ENCODE measurements at places on chromosomes 12 and 14. TPM values are rescaled to one million over a fixed set of nuclear protein-coding genes. Genes with fewer than 3 reads are reported as not detected.

DNA sequence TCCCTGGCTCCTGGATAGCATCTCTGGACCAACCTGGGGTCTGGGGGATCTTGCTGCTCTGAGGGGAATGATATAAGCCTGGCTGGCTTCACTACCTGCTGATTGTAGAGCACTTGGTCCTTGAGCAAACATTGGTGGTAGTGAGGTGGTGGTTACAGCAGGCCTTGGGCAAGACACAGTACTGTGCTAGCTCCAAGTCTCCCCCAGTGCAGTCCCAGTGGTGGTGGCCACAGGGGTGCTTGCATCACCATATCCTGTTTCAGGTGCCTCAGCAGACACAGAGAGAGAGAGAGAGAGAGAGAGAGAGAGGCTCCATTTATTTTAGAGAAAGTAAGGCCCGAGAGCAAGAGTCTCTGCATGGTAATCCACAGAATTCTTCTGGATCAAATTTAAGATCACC lies 186.3 kb downstream of the MYRFL start:
- DNase-seq = no peak

DNA sequence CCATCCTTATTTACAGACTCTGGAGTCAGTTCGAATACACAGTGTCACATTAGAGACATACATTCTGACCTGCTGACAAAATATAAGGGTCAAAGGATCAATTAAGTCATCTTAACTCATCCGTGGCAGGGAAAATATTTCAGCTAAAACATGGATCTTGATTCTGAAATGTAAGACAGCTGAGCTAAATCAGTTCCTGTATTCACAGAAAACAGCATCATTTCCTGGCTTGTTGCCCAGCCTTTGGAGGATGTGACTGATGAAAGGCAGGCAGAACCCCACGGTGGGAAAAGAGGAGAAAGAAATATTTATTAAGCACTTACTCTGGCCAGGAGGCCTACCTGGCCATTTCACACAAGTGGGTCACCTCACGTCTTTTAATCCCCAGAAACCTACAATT lies 101.9 kb downstream of the GAS2L3 start:
- DNase-seq = peak; percentile 74

AKAP3 gene
- 0.79 TPM for total RNA-seq

DNA sequence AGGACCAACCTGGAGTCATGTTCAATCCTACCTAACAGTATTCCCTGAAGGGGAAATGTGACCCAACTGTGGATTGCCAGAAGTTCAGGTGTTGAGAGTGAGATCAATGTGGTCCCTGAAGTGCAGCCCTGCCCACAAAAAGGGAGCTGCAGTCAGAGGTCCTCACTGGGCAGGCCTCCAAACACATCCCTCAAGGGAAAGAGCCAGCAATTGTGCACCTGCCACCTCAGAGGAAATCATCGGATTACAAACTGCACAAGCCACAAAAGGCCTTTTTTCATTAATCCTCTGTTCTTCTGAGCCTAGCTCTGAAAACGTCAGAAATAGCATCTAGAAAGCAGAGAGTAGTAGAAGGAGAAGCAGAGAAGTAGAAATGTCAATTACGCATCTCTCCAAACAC lies 10.8 kb upstream of the MDM1 start:
- no peak for DNase-seq
